ENCODE measurements at places on chromosomes 12 and 14.

DNA sequence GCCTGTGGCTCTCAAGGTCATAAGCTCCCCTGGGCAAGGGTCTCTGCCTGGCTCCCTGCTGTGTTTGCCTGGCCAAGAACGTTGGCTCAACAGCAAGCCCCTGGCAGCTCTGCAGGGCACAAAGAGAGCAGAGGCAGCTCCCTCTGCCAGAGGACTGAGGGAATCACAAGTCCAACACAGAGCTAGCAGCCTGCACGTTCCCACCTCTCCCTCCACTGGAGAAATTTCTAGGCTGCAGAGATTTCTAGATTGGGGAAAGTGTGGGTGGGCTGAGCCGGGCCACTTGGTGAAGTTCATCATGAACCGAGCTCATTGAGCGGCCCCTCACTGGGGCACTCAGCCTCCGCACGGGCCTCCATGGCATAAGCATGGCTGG, 19.8 kb downstream of the ZFYVE21 start:
- DNase-seq: no peak

DNA sequence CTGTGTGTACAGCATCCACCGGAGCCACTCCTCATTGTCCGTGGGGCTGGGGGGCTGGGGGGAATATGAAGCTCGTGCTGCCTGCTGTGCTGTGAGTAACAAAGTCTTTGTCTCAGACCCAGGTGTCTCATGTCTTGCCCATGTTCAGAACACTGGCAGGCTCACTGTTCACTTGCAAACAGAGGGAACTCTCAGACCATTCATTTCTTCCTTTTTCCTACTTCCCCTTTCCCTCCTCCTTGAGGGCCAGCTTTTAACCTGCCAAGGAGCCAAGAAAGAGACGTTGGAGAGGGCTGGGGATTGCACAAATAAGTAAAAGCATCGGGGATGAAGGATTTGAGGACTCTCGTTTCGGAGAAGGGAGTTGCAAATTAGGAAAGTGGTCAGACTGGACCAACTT, 21.6 kb downstream of the GPR132 start:
- no peak for DNase-seq

GRCh38 chr14:98904677-98905076, 367.3 kb downstream of the BCL11B start:
- no peak for DNase-seq

GRCh38 chr12:38886064-38886463, 19.3 kb downstream of the CPNE8 start:
- DNase-seq: no peak

DNA sequence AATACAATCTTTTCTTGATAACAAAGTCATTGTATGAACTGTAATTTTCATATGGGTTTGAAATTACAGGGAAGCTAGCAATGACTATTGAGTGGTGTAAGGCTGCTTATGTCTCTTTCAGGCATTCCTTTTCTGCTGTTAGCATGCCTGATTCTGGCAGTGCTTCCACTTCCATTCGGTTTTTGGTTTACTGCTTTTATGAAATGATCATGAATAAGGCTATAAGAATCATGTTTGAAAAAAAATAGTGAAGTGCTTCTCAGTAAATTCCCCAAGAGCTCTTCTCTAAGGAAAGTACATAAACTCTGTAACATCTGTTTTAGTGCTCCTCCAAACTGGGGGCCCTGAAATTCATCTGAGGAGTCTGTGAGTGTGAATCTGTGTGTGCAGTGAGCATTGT, 434.0 kb upstream of the RGS6 start:
- DNase-seq: no peak

DNA sequence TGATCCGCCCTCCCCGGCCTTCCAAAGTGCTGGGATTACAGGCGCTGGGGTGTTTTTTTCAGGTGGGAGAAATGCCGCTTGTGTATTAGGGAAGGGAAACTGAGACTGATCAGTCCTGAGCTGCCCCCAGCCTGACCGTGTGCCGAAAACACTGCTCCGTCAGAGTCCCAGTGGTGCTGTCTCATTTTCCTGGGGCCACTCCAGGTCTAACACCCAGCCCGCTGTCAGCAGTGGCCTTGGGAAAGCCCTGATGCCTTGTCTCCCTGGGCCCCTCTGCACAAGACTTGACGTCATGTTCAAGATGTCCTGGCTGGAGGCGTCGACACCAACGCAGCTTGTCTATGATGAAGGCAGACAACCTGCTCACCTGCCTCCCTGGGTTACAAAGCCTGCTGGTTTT, 165.9 kb downstream of the RBM19 start:
- DNase-seq: no peak

DNA sequence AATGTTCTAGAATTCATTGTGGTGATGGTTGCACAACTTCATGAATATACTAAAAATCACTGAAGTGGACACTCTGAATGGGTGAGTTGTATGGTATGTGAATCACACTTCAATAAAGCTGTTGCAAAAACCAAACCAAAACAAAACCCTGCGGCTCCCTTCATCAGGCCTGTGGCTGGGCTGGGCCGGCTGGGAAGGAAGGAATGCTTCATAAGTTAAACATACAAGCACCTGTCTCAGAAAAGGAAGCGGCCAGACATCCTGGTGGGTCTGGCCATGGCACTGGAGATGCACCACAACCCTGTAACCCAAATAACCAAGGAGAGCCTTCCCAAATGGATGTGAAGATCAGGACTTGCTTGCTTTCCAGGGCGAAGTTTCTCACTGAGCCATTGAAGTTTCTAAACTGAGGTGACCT, 34.9 kb downstream of the TTC7B start:
- no peak for DNase-seq

DNA sequence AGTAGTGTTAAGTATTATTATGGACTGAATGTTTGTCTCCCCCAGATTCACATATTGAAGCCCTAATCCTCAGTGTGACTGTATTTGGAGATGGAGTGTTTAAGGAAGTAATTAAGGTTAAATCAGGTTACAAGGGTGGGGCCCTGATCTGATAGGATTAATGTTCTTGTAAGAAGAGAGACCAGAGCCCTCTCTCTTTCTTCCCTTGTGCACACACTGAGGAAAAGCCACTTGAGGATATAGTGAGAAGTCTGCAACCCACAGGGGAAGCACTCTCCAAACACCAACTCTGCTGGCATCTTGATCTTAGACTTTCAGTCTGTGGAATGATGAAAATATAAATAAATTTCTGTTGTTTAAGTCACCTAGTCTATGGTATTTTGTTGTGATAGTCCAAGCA, 2.2 kb upstream of the KLRG1 start:
- DNase-seq: no peak

- no peak for DNase-seq
Observed at GRCh38 chr14:104221071-104221625, 82.8 kb downstream of the KIF26A start.

GRCh38 chr12:43098766-43099550, 453.0 kb downstream of the ADAMTS20 start:
- no peak for DNase-seq

DNA sequence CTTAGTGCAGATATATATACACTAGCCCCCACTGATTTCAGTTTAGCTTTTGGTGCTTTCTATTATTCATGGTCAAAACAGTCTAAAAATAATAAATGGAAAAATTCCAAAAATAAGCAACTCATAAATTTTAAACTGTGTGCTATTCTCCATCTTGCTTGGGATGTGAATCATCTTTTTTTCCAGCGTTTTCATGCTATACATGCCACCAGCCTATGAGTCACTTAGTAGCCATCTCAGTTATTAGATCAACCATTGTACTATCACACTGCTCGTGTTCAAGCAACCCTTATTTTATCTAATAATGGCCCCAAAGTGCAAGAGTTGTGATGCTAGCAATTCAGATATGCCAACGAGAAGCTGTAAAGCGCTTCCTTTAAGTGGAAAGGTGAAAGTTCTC, 73.9 kb upstream of the KRR1 start:
- DNase-seq: peak; percentile 86

DNA sequence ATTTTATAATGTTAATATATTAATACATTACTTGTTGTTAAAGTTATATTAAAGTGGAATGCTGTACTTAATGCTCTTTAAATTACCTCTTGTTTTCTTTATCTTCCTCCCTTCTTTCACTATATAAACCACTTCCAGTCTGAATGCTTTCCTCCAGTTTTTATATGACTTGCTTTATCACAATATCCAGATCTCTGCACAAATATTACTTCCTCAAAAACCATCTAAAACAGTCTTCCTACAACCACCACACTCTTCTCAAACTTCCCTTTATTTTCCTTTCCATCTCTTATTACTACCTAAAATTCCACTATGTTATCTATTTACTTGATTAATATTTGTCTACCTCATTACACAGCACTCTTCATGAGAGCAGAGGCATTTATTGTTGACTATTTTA, 956.6 kb downstream of the LRFN5 start:
- DNase-seq: no peak

DNA sequence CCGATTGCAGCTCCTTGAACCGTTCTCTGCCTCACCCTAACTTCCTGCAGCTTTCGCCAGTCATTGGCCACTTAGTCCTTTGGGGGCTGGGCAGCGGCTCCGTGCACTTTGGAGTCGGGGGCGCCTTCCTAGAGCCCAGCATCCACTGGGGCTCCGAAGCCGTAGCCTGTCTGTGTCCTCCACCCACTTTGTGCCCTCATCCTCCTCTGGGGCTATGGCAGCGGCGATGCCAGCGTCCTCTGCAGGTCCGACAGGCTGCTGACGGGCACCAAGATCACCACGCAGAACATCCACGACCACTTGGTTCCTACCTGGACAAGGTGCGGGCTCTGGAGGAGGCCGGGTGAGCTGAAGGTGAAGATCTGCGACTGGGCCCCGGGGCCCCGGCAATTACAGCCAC, 11.8 kb upstream of the A2M start:
- DNase-seq: no peak

DNA sequence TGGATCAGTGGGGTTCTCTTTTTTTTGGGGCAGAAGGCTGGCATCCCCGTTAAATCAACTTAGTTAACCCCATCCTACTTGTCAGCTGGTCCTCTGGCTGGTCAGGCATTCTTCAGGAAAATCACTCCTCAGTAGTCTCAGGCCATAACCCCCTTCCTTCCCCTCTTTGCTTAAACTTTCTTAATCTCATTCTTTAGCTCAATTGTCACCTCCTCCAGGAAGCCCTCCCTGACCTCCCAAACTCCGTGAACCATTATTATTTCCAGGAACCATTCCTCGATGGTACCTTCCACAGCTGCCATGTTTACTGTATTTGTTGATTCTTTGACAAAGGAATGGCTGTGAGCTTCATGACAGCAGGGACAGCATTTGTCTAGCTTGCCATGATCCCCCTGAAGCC, 72.5 kb upstream of the FBXO21 start:
- no peak for DNase-seq

DNA sequence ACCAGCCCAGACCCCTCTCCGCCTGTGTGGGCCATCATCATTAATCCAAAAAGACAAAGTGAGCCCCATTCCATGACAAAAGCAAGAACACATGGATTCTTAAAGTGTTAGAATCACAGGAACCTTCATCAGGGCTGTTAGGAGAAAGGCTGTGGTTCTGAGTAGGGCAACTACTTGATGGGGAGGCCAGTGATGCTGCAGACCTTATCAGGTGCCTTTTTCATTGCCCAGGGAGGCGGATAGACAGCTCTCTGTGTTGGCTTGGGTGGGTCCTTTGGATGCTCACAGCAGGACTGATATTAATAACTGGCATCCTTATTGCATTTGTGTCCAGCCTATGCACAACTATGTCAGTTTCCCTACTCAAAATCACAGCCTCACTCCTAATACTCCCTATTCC, 2.3 kb downstream of the HEBP1 start:
- no peak for DNase-seq

DNA sequence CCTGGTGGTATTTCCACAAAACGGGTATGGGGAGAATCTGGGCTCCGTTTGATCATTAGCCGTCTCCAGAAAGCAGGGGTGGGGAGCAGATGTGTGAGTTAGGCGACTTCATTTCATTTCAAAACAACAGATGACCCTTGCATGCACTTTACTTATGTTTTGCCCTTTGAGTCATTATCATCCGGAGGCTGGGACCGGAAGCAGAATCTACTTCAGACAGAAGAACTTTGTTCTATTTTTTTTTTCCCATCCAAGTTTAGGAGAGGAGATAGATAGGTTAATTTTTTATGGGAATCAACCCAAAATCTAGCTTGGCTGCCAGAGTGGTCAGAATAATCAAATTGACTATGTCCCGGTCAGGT, 31.3 kb upstream of the CMAS start:
- peak; percentile 21 for DNase-seq

DNA sequence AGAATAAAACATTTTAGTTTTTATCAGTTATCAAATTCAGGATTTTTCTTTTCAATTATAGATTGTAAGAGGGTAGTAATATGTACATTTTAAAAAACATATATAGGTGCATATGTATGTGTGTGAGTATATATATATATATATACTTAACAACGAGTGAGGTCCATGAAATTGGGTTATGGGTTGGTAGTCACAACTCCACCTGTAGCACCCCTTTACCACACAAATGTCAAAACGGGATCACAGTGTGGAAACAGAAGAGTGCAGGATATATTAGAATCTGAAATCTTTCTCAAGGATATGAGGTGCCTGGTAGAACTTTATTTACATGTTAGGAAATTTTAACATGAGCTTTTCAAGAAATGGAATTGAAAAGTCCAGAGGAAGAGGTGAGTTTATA, 31.3 kb downstream of the MIA2 start:
- no peak for DNase-seq

DNA sequence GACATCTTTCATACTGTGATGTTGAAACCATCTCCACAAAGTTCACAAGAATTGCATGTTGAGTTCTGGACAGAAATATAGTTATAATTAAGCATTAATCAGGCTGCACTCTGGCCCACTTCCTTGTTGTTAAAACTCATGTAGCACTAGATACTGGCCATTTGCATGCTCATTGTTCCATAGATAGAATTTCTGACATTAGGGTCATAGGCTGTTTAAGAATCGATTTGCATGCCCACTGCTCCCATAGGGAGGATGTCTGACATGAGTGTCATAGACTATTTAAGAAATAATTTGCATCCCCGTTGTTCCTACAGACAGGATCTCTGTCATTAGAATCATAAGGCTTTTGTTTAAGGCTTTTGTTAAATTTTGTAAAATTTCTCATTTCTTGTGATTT, 50.2 kb downstream of the MYF5 start:
- no peak for DNase-seq

All from dermis microvascular lymphatic vessel endothelial cell (primary cell).